ENCODE measurements at places on chromosomes 4 and X.

GRCh38 chr4:8553216-8553615 is 27.0 kb upstream of the GPR78 start:
- no peaks in the 10 kb centered on the region for H3K4me1 ChIP-seq
- no peaks in the 10 kb centered on the region for H3K36me3 ChIP-seq
- DNase-seq, result no peak
- no peak overlapping the region for H3K4me3 ChIP-seq
- H3K27me3 ChIP-seq, result peaks cover 29% of the 10 kb centered on the region

DNA sequence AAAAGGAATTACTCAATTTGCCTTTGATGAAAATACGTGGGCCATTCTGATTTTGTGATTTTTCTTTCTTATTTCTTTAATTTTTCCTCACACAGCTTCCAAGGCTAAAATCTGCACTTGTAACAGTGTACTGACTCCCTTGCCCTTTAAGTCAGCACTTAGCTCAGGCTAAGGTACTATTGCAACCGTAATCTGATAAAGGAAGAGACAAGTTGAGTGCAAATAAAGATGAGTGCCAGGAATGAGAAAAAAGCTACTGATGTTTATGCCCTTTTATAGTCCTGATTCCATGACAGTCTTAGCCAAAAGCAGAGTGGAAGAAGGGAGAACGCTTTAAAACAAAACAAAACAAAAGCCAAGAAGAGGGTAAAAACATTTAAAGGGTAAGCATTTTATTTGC is 6.0 kb downstream of the DMD start:
- H3K27me3 ChIP-seq, result no peaks in the 10 kb centered on the region
- no peak for DNase-seq
- H3K4me3 ChIP-seq, result no peak overlapping the region
- H3K27ac ChIP-seq, result no peak overlapping the region
- no peaks in the 10 kb centered on the region for H3K36me3 ChIP-seq

DNA sequence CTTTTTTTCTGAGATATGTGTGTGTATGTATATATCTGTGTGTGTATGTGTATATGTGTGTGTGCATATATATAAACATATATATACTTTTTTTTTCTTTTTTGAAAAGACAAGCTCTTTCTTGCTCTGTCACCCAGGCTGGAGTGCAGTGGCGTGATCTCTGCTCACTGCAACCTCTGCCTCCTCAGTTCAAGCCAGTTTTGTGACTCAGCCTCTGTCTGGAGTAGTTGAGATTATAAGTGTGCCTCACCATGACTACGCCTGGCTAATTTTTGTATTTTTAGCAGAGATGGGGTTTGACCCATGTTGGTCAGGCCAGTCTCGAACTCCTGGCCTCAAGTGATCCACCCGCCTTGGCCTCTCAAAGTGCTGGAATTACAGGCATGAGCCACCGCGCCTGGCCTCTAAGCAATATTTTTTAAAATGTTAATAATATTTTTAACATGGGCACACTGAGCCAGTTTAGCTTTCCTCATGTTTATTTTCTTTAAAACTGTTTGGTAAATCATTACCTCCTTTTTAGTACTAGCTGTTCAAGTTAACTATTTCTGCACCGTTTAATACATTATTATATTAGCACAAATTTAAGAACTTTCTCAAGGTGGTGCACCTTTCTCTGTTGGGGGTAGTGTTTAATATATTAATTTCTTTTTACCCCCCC is 33.3 kb downstream of the BBS12 start:
- H3K36me3 ChIP-seq, result no peaks in the 10 kb centered on the region
- no peak overlapping the region for H3K4me3 ChIP-seq
- no peak overlapping the region for H3K27ac ChIP-seq
- H3K27me3 ChIP-seq, result no peaks in the 10 kb centered on the region

GRCh38 chrX:133570549-133570948 is 155.3 kb upstream of the GPC4 start:
- no peaks in the 10 kb centered on the region for H3K4me1 ChIP-seq
- H3K36me3 ChIP-seq, result peaks cover 33% of the 10 kb centered on the region
- no peak overlapping the region for H3K4me3 ChIP-seq
- DNase-seq, result no peak
- no peaks in the 10 kb centered on the region for H3K27me3 ChIP-seq

DNA sequence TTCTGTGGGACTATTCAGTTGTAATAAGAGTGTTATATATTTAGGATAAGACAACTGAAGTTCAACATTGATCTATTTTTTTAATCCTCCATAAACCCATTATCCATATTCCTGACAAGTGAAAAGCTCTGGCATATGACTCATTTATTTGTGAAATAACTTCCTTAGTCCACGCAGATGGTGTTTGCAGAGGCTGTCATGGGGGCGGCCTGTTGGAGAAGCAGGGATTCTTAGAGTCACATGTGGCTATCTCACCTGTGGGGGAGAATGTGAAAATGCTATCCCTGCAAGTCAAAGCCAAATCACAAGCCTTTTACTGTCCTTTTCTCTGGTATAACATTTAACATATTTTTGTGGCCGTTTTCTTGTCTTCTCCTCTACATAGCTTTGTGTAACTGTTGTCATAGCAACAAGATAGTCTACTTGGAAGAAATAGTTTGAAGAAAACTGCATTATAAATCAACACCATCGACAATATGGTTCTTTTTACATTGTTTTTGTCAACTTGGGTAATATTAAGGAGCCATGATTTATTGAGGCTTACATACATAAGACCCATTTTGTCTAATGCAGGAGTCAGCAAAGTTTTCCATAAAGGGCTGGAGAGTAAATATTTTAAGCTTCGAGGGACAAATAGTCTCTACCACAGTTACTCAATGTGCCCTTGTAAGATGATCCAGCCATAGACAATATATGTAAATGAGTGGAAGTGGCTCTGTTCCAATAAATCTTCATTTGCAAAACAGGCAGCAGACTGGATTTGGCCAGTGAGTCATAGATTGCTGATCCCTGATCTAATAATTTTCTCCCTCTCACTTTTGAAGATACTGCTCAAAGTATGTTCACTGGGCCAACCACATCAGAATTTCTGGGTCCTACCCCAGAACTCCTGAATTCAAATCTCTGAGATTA is 395.0 kb downstream of the DTHD1 start:
- H3K4me1 ChIP-seq, result no peaks in the 10 kb centered on the region
- no peak overlapping the region for H3K27ac ChIP-seq
- no peak overlapping the region for H3K4me3 ChIP-seq

DNA sequence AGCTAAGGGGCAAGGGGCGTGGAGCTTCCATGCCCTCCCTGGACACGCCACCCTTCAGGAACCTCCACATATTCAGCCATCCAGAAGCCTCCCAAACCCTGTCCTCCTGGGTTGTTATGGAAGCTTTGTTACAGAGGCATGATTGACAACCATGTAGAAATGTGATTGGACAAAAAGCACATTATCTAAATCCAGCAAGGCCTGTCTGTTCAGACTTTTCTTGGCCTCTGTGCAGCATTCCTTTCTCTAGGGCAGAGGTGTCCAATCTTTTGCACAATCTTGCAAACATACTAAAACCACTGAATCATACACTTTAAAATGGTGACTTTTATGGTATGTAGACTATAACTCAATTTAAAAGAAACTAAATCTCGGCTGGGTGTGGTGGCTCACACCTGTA is 12.7 kb downstream of the STEEP1 start:
- no peak for DNase-seq
- no peaks in the 10 kb centered on the region for H3K4me1 ChIP-seq
- peaks cover 11% of the 10 kb centered on the region for H3K36me3 ChIP-seq
- H3K27me3 ChIP-seq, result peaks cover 2% of the 10 kb centered on the region
- H3K4me3 ChIP-seq, result no peak overlapping the region
- no peak overlapping the region for H3K27ac ChIP-seq

DNA sequence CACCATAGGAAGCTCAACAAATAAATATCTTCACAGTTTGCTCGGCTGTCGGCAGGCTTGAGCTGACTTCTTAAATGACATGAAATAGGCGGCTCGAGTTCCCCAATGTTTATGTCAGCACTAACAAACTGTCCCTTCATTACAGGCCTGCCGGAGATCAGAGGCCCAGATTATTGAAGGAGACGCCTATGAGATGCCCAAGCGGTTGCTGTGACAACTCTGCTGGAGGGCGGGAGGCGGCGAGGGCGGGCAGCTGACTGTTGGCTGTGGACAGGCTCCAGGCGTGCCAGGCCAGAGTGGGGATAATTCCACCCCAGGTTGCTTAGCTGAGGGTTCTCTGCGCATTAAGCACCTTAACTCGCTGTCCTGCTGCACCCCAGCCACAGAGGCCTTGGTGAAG is 39.2 kb upstream of the MSX1 start:
- H3K36me3 ChIP-seq, result peaks cover 37% of the 10 kb centered on the region
- peak; percentile 50 for DNase-seq
- H3K4me3 ChIP-seq, result no peak overlapping the region
- H3K27ac ChIP-seq, result no peak overlapping the region
- H3K27me3 ChIP-seq, result peaks cover 28% of the 10 kb centered on the region

- no peaks in the 10 kb centered on the region for H3K4me1 ChIP-seq
- no peak overlapping the region for H3K4me3 ChIP-seq
- DNase-seq, result no peak
- H3K27me3 ChIP-seq, result no peaks in the 10 kb centered on the region
Observed at GRCh38 chr4:35511851-35512250, 732.5 kb downstream of the ARAP2 start.

DNA sequence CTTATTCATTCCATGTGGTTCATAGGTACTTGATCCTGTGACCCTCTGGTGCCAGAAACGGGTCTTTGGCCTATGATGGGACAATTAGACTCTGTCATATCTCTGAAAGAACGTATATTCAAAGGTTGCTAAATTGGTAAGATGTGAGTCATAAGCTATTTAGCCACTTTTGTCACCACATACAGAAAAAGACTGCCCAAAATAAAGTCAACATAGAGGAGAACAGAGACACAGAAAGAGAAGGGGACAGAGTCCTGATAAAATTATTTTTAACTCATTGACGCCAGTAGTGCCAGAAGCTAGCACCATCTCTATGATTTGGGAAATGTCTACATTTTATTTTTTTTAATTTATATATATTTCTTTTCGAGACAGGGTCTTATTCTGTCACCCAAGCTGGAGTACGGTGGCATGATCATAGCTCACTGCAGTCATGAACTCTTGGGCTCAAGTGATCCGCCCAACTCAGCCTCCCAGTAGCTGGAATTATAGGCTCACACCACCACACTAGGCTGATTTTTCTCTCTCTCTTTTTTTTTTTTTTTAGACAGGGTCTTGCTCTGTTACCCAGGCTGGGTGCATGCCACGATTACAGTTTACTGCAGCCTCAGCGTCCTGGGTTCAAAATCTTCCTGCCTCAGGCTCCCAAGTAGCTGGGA is 92.1 kb upstream of the COX18 start:
- H3K4me3 ChIP-seq, result no peak overlapping the region
- no peaks in the 10 kb centered on the region for H3K4me1 ChIP-seq
- no peak for DNase-seq
- no peak overlapping the region for H3K27ac ChIP-seq
- no peaks in the 10 kb centered on the region for H3K27me3 ChIP-seq

- no peaks in the 10 kb centered on the region for H3K36me3 ChIP-seq
Observed at GRCh38 chr4:27055221-27055760, 194.7 kb downstream of the STIM2 start.

Data from nephron progenitor cell (in vitro differentiated cells).